ENCODE measurements at places on chromosomes 11 and 22. TPM values are rescaled to one million over a fixed set of nuclear protein-coding genes. Genes with fewer than 3 reads are reported as not detected.

Gene PHF21B
- total RNA-seq: 36.5 TPM

DNA sequence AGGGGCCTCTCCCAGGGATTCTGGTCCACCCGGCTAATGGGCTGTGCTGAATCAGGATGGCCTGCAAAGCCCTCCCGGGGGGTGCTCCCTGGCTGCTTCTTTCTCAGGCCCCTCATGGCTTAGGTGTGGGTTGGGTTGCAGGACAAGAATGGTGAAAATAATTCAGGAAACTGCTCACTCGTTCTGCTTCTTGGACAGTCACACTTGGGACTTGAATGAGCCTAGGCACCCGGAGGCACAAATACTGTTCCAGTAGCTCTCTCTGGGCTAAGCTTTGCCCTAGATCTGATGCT is 83.2 kb downstream of the TRIM29 start:
- DNase-seq: no peak

GRCh38 chr22:37525073-37525745 is 6.0 kb upstream of the CARD10 start:
- no peak for DNase-seq

- no peak for DNase-seq
Measured at GRCh38 chr11:91967026-91967690, 257.5 kb upstream of the FAT3 start.

GRCh38 chr11:57568330-57568766 is 876 bp upstream of the UBE2L6 start:
- DNase-seq: peak; percentile 95

- no peak for DNase-seq
Measured at GRCh38 chr22:29152954-29153719, 52.6 kb upstream of the EMID1 start.

DNA sequence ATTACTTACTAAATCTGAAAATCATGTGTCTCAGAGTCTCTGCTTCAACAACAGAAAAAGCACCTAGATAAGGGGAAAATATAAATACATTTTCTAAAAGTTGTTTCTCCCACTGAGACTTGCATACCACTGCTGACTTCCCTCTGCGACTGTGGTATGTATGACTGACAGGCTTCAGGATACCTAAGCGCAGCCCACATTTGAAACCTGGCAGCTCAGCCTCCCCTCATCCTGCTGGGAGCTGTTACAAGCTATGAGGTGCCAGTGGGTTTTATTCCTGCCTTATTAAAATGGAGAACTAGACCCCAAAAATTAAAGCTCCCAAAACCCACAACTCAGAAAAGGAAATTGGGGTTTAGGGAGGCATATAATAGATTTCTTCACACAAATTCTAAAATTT is 133.6 kb downstream of the RAB38 start:
- DNase-seq: no peak

GRCh38 chr22:47997052-47997590 is 1234.7 kb downstream of the TBC1D22A start:
- DNase-seq: no peak

Data from neural crest cell (in vitro differentiated cells).